ENCODE measurements at places on chromosomes 1 and 21.

DNA sequence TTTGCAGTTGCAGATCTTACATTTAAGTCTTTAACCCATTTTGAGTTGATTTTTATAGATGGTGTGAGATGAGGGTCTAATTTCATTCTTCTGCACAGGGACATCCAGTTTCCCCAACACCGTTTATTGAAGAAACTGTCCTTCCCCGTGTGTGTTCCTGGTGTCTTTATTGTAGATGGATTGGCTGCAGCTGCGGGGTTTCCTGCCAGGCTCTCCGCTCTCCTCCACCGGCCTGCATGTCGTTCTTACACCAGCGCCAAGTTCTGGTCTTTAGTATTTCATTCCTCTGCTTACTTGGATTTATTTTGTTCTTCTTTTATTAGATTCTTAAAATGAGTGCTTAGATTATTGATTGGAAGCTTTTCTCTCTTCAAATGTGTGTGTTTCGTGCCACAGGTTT lies 98.9 kb upstream of the COL6A1 start:
- DNase-seq = no peak

DNA sequence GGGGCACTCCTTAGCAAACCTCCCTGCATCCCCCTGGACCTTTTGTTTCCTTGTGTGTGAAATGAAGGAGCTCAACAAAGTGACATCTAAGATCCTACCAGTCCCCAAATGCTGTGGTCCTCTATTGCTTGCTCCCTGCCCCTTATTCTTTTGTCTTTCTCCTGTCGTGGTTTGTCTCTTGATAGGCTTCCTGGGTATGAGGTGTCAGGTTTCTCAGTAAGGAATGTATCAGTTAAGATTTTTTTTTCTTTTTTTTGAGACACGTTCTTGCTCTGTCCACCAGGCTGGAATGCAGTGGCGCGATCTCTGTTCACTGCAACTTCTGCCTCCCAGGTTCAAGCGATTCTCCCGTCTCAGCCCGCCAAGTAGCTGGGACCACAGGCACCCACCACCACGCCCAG lies 16.8 kb downstream of the CNIH3 start:
- no peak for DNase-seq

DNA sequence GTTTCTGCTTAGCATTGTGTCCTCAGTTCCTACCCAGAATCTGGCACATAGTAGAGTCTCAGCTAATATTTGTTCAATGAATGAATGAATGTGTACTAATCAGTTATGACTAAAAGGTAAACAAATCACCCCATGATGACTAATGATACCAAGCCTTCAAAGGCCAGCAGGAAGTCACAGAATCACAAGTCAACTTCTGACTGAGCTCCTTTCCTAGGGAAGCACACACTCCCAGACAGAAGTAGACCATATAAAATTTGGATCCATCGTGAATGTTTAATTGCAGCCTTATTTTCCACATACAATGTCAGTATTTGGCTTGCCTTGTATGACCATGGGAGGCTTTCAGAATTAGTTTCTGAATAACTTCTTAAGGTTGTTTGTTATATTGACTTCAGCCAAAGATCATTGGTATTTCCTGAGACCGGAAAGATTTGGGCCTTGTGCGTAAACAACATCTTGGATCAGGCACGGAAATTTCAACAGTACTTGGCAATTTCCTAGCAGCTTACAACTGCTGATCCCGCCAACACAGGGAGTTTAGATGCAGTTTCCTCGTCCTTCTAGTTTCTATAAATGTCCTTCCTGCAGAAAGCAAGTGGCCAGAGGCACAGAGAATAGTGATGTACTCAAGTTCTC lies 185.9 kb upstream of the ATP1B1 start:
- no peak for DNase-seq

GRCh38 chr1:39021426-39021825 lies 4.7 kb upstream of the NDUFS5 start:
- no peak for DNase-seq

- no peak for DNase-seq
Measured at GRCh38 chr21:45054227-45054926, 20.0 kb upstream of the ADARB1 start.

DNA sequence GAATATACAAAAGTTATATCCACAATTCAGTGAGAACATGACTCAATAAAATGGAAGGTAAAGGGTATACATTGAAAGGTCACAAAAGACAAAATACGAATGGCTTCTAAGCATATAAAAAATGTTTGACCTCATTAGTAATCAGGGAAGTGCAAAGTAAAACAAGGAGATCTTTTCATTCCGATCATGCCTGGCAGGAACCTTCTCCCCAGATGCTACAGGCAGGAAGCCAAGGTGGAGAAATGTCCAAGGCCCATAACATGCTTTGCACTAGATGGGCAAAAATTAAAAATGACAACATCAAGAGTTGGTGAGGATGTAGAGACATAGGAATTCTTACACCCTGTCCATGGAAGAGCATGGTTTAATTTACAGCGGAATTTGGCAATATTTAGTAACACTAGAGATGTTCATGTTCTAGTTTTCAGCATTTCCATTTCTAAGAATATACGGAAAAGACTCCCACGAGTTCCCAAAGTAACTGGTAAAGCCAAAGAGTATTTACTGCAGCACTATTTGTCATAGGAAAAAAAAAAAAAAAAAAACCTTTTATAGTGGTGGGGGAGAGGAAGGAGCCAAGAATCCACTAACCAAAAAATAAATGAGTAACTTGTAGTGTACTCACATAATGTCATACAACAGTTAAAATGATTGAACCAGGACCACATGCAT lies 184.5 kb upstream of the KAZN start:
- DNase-seq = no peak

Measured in retina (tissue), 1 donor.